Activated CD8-positive, alpha-beta T cell treated with anti-CD3 and anti-CD28 coated beads, Interleukin-2, amount 10 ng/mL, durations not matched to agents 7 days and 5 days (primary cell): ENCODE measurements at places on chromosomes 7 and 10. TPM values are rescaled to one million over a fixed set of nuclear protein-coding genes. Genes with fewer than 3 reads are reported as not detected.

The EFCAB10 gene
- not detected for total RNA-seq

The TMEM236 gene
- not detected for total RNA-seq

The SCIN gene
- 0.39 TPM for total RNA-seq

The TECTB gene
- not detected for total RNA-seq

DNA sequence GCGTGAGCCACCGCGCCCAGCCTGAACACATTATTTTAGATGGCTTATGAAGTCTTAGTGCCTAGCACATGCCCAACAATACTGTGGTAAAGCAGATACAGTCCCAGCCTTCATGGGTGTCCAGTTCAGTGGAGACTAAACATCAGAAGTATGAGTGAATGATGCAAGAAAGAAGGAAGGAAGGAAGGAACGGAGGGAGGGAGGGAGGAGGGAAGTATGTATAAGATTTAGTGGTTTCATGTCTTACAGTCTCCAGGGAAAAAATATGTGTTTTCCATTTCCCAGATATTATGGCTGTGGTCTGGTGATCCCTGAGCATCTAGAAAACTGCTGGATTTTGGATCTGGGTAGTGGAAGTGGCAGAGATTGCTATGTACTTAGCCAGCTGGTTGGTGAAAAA, 2.9 kb downstream of the AS3MT start:
- peak; percentile 9 for DNase-seq
- no peak overlapping the region for H3K4me3 ChIP-seq
- no peaks in the 10 kb centered on the region for H3K36me3 ChIP-seq
- peaks cover 9% of the 10 kb centered on the region for H3K27me3 ChIP-seq

GRCh38 chr10:133274751-133275683, 1.7 kb downstream of the ADAM8 start:
- peak overlapping the region; percentile 87 for H3K4me3 ChIP-seq
- peaks cover 47% of the 10 kb centered on the region for H3K4me1 ChIP-seq
- no peaks in the 10 kb centered on the region for H3K27me3 ChIP-seq
- peak overlapping the region; percentile 86 for H3K27ac ChIP-seq
- H3K36me3 ChIP-seq: peaks cover 26% of the 10 kb centered on the region

GRCh38 chr10:114758331-114758730, 63.2 kb upstream of the FHIP2A start:
- no peaks in the 10 kb centered on the region for H3K36me3 ChIP-seq
- no peak overlapping the region for H3K4me3 ChIP-seq
- no peak overlapping the region for H3K27ac ChIP-seq
- H3K4me1 ChIP-seq: no peaks in the 10 kb centered on the region
- H3K27me3 ChIP-seq: peaks cover 31% of the 10 kb centered on the region

The MMRN2 gene
- not detected for total RNA-seq

The KIF11 gene
- total RNA-seq: 87.0 TPM

DNA sequence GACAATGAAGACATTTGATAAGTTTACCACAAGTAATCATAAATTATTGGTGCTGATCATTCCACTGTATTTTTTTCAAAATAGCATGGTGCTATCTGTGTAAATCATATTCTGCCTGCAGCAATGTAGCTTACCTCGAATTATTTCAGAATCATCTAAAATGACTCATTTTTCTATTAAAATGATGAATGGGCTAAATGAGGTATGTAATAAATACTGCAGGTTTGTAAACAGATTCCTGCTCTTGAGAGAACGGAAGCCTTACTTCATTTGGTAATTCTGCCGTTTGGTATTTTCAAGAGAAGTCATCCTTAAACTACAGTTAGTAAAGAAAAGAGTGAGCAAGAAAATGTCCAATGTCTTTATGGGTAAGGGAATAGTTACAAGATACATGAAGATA, 115.9 kb downstream of the CHCHD3 start:
- H3K36me3 ChIP-seq: peaks cover 2% of the 10 kb centered on the region
- no peaks in the 10 kb centered on the region for H3K27me3 ChIP-seq
- DNase-seq: no peak
- H3K4me3 ChIP-seq: no peak overlapping the region

The OPTN gene
- total RNA-seq: 72.4 TPM

GRCh38 chr7:114825423-114825951, 96.4 kb upstream of the MDFIC start:
- no peak overlapping the region for H3K27ac ChIP-seq
- H3K27me3 ChIP-seq: no peaks in the 10 kb centered on the region
- H3K36me3 ChIP-seq: peaks cover 10% of the 10 kb centered on the region
- no peak overlapping the region for H3K4me3 ChIP-seq
- peak; percentile 23 for DNase-seq
- H3K4me1 ChIP-seq: peaks cover 7% of the 10 kb centered on the region

DNA sequence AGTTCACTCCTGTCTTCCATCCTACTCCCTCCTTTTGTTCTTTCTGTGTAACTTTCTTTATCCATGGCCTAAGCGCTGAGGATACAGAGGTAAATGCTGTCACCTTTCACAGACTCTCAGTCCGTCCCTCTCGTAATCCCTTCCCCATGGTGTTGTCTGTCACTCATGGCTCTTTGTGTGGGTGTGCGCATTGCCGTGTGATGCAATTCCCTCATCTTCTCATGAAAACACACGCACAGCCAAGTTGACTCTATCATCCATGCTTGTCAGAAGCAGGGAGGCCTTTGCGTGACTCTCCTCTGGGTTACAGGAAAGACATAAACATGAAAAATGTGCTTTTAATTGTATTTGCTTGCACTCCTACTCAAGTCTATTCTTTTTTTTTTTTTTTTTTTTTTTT, 125.6 kb upstream of the C7orf33 start:
- no peak overlapping the region for H3K4me3 ChIP-seq
- H3K4me1 ChIP-seq: no peaks in the 10 kb centered on the region
- H3K36me3 ChIP-seq: no peaks in the 10 kb centered on the region
- DNase-seq: no peak
- no peak overlapping the region for H3K27ac ChIP-seq

DNA sequence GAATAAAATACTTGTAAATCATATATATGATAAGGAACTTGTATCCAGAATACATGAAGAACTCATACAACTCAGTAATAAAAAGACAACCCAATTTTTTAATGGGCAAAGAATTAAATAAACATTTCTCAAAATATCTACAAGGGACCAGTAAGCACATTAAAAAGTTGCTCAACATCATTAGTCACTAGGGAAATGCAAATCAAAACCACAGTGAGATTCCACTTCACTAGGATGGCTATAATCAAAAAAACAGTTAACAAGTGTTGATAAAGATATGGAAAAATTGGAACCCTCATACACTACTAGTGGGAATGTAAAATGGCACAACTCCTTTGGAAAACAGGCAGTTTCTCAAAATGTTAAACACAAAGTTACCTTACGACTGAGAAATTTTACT, 40.3 kb upstream of the YAE1 start:
- H3K4me1 ChIP-seq: no peaks in the 10 kb centered on the region
- H3K27me3 ChIP-seq: peaks cover 19% of the 10 kb centered on the region
- no peak overlapping the region for H3K27ac ChIP-seq
- DNase-seq: no peak

The SPDYE6 gene
- total RNA-seq: not detected

- H3K4me3 ChIP-seq: no peak overlapping the region
- DNase-seq: no peak
- no peaks in the 10 kb centered on the region for H3K27me3 ChIP-seq
- peaks cover 12% of the 10 kb centered on the region for H3K36me3 ChIP-seq
- no peak overlapping the region for H3K27ac ChIP-seq
Observed at GRCh38 chr7:127911968-127912511, 119.2 kb downstream of the LRRC4 start.

The MMP21 gene
- total RNA-seq: not detected

The PARG gene
- total RNA-seq: 31.6 TPM

The COBL gene
- not detected for total RNA-seq

DNA sequence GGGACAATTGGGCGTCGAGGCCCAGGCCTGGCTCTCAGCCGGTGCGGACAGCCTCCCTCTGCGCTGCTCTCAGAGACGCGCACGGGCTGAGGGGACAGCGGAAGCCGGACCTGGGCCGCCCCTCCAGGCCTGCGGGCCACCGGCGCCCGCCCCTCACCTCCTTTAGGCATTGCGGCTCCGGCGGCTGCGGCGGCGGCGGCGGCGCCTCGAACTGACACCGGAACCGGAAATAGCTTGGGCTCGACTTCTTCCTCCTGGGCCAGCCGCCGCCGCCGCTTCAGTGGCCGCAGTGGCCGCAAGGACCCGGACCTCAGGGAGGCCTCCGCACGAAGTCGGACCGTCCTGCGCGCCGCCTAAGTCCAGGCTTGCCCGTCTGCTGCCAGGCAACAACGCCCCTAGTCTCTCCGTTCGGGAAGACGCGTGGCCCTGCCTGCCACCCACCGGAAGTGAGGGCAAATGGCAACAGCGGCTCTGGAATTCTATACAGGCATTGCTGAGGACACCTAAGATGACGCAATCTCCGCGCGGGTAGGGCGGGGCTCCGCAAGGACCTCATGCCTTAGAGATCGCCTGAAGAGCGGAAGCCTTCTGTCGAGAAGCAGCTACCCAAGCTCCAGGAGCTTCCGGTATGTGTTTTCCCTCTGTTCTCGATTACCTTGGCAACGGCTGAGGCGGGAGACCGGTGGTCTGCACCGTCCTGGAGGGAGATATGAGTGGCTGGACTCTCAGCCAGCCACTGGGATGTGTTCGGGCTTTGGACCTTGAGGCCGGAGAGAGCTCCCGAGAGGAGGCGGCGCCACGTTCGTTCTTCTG, at the start of the genes BUD31 and PDAP1:
Gene BUD31, plus strand, starts transcription at position 591 of the 813 bp plus-strand sequence. CDS start 2,124 bp downstream, outside the sequence.
Gene PDAP1, minus strand, starts transcription at position 219 of the 813 bp plus-strand sequence. Its CDS starts 49 bp downstream, at position 170.
- peak; percentile 95 for DNase-seq
- peak within 1 kb of the TSS; percentile 99 for H3K27ac ChIP-seq
- peaks cover 39% of the 10 kb centered on the region for H3K36me3 ChIP-seq
- H3K4me1 ChIP-seq: peaks cover 49% of the 10 kb centered on the region
- H3K27me3 ChIP-seq: no peaks in the 10 kb centered on the region

GRCh38 chr7:102305414-102306268, 19.0 kb downstream of the SH2B2 start:
- no peak overlapping the region for H3K4me3 ChIP-seq
- H3K27ac ChIP-seq: peak overlapping the region; percentile 30
- H3K4me1 ChIP-seq: peaks cover 8% of the 10 kb centered on the region
- no peak for DNase-seq

DNA sequence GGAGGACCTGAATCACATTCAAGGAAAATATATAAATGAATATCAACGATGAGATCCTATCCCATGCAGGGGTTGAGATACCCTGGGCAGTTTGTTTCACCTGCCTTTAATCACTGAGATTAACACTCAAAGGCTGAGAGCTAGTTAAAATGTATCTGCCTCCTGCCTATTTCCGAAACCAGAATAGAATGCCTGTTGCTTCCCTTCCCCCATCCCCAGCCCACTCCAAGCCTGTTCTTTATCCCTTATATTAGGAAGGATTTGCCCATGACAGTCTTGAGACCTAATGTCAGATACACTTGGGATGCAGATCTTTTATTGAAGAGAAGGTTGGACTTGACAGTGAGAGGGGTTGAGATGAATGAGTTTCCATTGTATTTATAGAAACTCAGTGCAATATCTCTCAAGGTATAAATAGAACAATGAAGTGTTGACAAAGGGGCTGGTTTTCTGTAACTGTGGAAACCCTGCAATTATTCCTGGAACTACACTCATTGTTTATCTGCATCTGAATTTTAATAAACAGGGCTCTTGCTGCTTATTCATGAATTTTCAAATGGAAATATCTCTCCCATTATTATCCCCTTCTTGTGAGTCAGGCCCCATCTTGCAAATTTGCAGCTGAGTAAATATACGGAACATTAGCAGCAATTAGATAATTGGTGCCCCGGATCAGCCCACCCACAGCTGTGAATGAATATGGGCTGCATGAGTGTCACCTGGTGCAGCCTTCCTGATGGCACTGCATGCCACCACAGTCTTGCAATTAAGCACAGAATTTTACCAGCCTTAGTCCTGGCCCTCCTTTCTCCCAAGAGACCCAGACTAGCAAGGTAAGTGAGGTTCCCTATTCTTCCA, 66.7 kb downstream of the SORCS3 start:
- no peaks in the 10 kb centered on the region for H3K36me3 ChIP-seq
- H3K4me3 ChIP-seq: no peak overlapping the region
- no peak for DNase-seq
- no peaks in the 10 kb centered on the region for H3K4me1 ChIP-seq
- no peak overlapping the region for H3K27ac ChIP-seq

GRCh38 chr10:69048103-69048502, 39.8 kb upstream of the SRGN start:
- peaks cover 62% of the 10 kb centered on the region for H3K4me1 ChIP-seq
- no peaks in the 10 kb centered on the region for H3K27me3 ChIP-seq
- no peak overlapping the region for H3K27ac ChIP-seq
- no peak overlapping the region for H3K4me3 ChIP-seq
- H3K36me3 ChIP-seq: peaks cover 2% of the 10 kb centered on the region

DNA sequence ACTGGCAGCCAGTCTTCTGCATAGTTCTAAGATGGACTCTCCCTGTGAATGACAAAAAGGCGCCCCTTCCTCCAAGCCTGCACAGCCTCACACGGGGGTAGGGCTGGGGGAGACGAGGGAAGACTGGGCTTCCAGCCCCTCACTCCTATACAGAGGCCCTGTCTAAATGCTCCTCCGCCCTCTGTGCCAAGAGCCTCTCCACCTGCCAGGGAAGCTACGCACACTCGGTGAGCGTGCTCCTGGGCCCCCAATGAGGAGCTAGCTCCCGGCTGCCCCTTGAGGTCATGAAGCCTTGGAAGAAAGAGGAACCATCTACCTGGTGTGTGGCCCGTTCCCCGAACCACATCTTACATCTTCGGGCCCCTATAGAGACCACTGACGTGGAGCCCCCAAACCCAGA, 54.8 kb downstream of the CRTAC1 start:
- H3K27ac ChIP-seq: no peak overlapping the region
- peaks cover 30% of the 10 kb centered on the region for H3K27me3 ChIP-seq
- no peaks in the 10 kb centered on the region for H3K36me3 ChIP-seq
- no peak overlapping the region for H3K4me3 ChIP-seq
- DNase-seq: no peak

- no peaks in the 10 kb centered on the region for H3K4me1 ChIP-seq
- H3K27me3 ChIP-seq: no peaks in the 10 kb centered on the region
- no peak for DNase-seq
- no peak overlapping the region for H3K27ac ChIP-seq
- H3K4me3 ChIP-seq: no peak overlapping the region
Observed at GRCh38 chr7:114133717-114134116, 214.9 kb upstream of the PPP1R3A start.

The VSTM4 gene
- total RNA-seq: not detected

The KLHL7 gene
- 23.0 TPM for total RNA-seq

The MOGAT3 gene
- total RNA-seq: not detected

GRCh38 chr10:125296598-125296997, 136.2 kb upstream of the CTBP2 start:
- no peaks in the 10 kb centered on the region for H3K36me3 ChIP-seq
- H3K27me3 ChIP-seq: no peaks in the 10 kb centered on the region
- no peak overlapping the region for H3K4me3 ChIP-seq
- H3K27ac ChIP-seq: no peak overlapping the region
- no peak for DNase-seq
- H3K4me1 ChIP-seq: no peaks in the 10 kb centered on the region

DNA sequence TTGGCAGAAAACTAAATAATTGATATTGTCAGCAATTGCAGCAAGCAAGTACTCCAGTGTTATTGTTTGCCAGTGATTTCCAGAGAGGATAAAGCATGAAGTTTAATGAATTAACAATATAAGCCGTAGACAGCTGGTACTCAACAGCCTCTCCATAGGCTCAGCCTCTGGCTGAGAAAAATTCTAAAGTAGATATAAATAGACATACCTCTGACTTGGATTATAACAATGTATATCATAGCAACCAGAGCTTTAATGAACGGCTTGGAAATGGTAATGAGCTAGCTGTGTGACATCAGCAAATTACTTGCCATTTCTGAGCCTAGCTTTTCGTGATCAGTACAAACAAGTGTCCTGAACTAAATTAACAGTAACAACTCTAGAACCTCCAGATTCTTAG, 1055.4 kb upstream of the AUTS2 start:
- no peaks in the 10 kb centered on the region for H3K4me1 ChIP-seq
- no peak for DNase-seq
- H3K27ac ChIP-seq: no peak overlapping the region
- no peak overlapping the region for H3K4me3 ChIP-seq
- H3K36me3 ChIP-seq: no peaks in the 10 kb centered on the region

The LIPK gene
- not detected for total RNA-seq
